ENCODE measurements at places on chromosomes 4 and X.

DNA sequence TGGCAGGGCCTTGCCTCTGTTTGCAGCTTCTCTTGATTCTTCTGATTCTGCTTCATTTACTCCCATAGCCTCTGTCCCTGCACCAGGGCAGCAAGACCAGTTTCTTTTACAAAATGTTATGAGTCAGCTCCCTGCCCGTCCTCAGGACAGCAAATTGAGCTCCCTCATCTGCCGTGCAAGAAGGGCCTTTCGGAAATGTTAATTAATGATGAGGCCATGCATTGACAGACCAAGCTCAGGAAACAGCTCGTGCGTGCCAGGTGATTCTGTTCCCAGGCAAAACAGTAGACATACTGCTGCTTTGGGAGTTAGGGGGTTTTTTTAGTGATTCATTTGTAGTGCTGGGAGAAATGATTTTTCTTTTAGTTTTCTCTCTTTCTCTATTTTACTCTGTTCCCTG, 231.7 kb downstream of the FBXW7 start:
- DNase-seq, result no peak

- no peak for DNase-seq
Measured at GRCh38 chr4:11860996-11861395, 432.3 kb upstream of the HS3ST1 start.

DNA sequence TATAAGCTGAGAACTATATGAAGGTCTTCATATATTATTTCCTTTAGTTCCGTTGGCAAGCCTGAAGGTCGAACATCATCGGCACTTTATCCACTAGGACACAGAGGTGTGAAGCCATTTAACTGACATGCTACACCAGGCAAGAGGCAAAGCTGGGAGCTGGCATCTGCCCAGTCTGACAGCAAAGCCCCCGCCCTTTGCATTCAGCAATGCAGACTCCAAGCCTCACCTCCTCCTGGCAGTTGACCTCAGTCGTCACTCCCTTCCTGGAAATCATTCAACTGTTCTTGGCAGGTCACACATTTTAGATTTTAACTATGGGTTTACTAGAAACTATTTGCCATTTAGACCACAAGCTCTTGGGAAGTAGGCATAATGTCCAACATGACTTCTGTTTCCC, 135.8 kb upstream of the FRG1 start:
- no peak for DNase-seq

DNA sequence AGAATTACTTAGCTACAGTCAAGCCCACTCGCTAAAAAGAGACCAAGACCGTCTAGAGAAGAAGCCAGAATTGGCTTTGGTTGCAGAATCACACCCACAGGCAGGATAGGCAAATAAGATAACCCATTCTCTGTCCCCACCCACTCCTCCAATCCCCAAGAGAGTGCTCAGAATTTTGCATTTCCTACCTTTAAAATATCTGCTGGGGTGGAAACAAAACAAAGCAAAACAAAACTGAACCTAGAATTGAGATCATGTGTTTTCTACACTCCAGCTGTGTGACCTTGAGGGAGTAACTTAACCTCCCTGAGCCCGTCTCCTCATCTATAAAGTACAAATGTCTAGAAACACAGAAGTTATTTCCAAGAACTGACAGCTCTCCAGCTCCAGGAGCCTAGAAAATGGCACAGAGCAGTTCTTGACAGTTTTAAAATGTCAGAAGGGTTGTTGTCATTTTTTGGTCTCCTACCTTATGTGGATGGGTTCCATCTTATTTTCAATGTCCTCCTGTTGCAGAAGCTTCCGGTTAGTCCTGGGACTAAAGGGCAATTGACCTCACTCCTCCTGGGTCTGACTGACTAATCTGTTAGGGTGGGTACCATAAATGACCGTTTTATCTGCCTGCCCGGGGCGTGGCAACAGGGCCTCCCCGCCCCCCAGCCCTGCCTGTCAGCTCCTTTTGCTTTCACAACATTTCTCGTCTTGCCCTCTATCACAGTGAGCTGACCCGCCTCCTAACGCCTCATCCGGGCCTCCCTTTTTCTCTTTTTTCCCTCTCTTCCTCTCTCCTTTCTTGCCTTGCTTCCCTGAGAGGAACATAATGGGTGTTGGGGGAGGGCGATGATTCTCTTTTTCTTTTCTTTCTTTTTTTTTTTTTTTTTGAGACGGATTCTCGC, 114.0 kb downstream of the RBM47 start:
- DNase-seq, result no peak

DNA sequence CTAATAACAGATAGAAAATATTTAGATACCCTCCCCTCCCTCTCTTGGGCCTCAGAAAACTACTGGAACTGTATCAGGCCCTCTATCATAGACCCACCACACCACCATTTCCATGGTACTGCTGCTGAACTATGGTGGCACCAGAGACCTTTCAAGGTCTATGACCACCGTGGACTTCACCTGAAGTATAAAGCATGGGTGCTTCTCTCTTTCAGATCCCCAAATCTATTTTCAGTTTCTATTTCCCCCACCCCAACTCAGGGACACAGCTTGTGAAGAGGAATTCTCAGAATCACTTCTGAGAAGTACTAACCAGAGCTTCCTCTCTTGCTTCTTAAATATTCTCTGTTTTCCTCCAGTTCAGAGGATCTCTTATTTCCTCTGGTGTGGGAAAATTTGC, 840.8 kb upstream of the HTR2C start:
- DNase-seq, result no peak

GRCh38 chr4:37473807-37474206, 212.4 kb downstream of the RELL1 start:
- DNase-seq, result no peak

- DNase-seq, result no peak
Measured at GRCh38 chrX:38192007-38192810, 28.5 kb downstream of the SRPX start.

- no peak for DNase-seq
Measured at GRCh38 chrX:18549643-18550042, 122.3 kb downstream of the RS1 start.

GRCh38 chr4:8297141-8297601, 27.6 kb downstream of the HTRA3 start:
- DNase-seq, result no peak

DNA sequence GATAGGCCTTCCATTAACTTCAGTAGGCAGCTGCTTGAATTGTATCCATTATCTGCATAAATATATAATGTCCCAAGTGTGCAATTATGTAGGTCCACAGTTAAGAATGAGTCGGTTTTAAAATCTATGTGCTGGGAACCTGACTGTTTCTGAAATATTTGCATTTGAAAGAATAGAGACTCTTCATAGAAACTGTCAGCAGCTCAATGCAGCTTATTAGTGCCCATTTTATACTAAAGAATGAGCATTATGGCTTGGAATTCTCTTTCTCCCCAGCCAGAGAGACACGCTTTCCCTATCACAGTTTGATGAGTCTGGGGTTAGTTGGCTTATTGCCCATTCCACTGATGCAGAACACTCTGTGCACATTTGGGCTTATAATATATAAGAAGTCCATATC, 202.0 kb upstream of the PCDH7 start:
- no peak for DNase-seq

DNA sequence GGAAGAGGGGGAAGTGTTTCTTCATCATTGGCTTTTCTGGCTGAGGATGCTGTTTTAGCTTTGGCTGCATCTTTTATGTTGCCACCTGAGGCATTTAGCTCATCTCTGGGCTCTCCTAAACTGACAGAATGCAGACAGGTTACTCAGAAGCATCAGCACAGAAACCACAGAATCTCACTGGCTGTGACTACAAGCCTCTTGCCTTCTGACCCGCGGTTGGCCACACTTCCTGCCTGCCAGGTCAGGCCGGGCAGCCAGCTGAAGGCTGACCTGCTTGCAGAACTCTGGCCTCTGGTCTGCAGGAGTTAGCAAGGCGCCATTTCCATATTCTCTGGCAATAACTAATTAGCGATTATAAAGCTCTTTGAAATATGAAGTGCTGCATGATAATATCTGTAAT, 366.5 kb downstream of the MID1IP1 start:
- DNase-seq, result no peak

DNA sequence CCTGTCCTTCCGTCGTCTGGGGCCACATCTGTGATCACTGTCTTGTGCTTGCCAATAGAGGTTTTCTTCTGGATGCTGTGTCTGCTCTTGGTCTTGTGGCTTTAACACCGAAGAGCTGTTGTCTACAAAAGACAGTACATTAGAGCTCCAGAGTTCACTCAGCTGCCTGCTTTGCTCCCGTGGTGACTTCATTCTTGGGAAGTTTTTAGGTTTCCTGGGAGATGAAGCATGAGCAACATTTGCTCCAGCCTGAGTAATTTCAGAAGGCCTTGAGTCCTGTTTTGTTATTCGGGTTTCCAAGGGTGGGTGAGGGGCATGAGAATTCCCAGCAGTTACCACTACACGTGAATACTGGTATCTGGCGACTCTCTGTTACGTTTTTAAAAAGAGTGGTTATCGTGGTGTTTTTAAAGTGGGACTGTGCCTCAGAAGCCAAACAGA, 189.2 kb downstream of the SHROOM3 start:
- DNase-seq, result no peak

DNA sequence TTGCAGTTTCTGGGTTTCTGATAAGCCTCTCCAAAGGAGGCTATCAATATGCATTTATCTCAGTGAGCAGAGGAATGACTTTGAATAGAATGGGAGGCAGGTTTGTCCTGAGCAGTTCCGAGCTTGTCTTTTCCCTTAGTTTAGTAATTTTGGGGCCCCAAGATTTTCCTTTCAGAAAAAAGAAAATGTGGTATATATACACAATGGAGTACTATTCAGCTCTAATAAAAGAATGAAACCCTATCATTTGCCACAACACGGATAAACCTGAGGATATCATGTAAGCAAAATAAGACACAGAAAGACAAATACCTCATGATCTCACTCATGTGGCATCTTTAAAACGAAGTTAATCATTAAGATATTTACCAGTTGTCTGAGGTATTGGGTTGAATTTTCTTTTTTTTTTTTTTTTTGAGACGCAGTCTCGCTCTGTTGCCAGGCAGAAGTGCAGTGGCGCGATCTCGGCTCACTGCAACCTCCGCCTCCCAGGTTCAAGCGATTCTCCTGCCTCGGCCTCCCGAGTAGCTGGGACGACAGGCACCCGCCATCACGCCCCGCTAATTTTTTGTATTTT, 540 bp downstream of the ZNF721 start:
- DNase-seq, result no peak

DNA sequence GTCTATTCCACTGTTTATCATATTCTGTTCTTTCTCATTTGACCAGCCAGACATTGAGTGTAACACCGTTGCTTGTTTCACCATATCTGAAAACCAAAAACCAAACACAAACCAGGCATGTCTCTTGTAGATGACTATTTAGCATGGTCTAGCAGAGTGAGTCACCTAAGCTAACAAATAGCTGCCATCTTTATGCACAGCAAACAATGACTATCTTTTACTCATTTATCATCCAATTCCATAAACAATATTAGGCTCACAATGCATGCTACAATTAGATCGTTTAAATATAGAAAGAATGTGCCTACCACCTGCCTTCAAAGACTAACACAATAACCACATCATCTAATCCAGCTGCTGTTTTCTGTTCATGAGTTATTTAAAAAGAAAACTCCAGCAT, 495.4 kb downstream of the PCDH19 start:
- no peak for DNase-seq

GRCh38 chr4:182475539-182475938, 232.3 kb downstream of the TENM3 start:
- no peak for DNase-seq

- DNase-seq, result peak; percentile 7
Measured at GRCh38 chr4:85488416-85488815, 13.5 kb downstream of the ARHGAP24 start.

DNA sequence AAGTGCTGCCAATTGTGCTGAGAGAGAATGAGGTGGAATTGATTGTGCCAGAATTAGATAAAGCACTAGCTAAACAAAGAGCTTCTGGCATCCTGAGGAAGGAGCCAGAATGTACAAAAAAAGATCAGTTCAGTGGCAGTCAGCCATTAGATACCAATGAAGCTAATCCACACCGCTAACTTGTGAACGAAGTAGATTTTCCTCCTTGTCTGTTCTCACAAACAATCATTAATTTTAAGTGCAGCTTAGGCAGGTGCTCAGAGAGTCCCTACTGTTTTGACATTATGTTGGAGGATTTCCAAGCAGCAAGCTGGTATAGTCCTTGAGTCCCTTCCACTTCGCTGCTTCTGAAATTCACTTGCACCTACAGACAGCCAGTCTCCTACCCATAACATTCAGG, 617.4 kb downstream of the CENPC start:
- peak; percentile 45 for DNase-seq

GRCh38 chr4:153333874-153334273, 10.6 kb upstream of the MND1 start:
- no peak for DNase-seq

DNA sequence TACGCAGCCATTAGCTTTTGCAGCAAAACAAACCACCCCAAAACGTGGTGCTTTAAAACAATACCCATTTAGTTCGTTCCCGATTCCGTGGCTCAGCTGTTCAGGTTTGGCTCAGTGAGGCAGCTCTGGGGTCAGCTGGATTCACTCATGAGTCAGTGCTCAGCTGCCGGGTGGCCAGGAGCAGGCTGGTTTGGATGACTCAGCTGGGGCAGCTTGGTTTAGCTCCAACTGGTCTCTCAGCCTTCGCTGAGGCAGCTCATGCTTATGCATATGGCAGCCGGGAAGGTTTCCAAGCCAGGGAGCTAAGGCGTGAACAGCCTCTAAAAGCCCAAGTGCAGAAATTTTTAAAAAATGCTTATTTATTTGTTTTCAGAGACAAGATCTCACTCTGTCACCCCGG, 13.3 kb upstream of the CD99 start:
- no peak for DNase-seq

GRCh38 chr4:78311306-78311705, 240.3 kb upstream of the ANXA3 start:
- DNase-seq, result no peak

DNA sequence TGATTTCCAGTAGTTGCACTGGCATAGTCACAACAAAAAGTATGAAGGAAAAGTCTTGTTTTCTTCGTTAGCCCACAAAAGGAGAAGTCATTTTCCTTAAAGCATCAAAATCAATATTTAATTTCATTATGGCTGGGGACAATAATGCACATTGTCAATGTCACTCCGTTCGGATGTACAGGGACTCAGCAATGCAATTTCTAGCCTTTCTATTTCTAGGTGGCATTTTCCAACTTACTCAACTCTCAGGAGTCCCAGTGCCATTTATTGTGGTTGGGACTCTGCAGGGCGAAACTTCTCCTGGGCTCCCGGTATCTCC, 99.6 kb downstream of the CEP135 start:
- DNase-seq, result no peak

DNA sequence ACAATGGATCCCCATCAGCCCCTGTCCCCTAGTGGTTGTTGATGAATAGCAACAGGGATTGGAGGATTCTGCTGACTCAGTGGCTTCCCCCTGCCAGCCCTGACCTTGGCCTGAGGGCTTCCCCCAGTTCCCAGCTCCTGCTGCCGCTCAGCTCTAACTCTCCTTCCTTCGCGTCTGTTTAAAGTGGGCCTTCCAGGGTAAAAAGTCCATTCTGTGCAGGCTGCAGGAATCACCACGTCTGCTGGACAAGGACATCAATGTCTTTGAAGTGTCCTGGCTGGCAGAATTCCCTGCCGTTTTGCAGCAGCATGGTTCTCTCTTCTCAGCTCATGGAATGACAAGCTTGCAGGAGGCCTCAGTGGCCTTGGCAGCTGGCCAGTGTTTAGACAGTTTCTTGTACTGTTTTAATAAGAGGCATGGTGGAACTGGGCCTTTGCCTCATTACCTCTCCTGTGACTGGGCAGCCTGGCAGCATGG, 152.5 kb upstream of the STX18 start:
- no peak for DNase-seq

- DNase-seq, result no peak
Measured at GRCh38 chrX:53116101-53116500, 22.2 kb downstream of the KANTR start.

- DNase-seq, result no peak
Measured at GRCh38 chr4:88870428-88870827, 172.8 kb upstream of the NAP1L5 start.

GRCh38 chrX:47316276-47317025, 53.9 kb upstream of the ZNF157 start:
- DNase-seq, result no peak
